ENCODE measurements at places on chromosomes 1 and 21.

DNA sequence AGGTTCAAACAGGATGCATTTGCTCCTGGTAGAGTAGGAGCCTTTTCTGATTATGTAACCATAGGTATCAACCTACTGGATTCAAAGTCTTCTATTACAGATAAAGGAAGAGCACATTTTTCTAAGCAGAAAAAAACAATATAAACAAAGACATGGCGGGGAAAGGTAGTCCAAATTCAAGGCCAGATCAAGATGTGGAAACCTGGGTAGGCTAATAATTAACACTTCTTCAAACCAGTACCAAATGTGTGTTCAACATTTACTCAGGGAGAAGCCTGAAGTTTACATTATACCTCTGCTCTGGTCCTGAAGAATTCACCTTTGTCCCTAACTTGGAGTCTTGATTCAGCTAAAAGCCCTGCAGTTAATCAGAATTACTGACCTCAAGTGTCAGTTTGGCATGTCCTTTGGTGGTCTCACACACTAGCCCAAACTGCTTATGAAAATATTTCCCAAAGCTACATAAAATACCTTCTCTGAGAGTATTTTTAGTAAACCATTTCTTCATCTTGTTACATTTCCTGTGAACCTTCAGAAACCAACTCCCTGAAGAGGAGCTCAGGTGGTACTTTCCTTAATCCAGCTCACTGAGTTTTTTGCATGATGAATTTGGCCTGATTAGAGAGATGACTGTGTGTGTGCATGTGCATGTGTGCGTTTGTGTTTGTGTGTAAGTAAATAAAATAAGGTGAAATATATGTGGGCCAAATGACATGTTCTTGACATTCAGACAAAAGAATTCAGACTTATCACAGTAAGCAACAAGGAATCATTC is 70.2 kb downstream of the TOR3A start:
- no peak for DNase-seq

DNA sequence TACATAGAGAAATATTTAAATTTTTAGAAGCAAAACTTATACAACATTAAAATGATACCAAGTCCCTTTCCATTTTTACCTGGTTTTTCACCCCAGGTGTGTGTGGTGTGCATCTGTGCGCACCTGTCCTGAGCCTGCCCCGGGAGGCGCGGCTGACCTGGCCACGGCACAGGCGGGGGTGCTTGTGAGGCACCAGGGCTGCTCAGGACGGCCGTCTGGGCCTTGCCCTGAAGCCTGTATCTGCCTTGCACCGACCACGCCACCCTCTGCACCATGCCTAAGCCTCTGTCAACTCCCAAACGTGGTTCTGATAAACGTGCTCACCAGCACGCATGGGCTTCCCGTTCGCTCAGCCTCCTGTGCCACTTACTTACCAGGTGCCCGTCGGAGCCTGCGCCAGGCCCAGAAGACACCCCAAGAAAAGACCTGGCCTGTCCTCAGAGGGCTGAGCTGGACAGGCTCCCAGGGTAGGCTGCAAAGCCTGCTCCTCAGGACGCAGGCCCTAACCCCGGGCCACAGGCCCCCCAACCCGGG is 20.9 kb downstream of the PANK4 start:
- DNase-seq: no peak

- no peak for DNase-seq
Measured at GRCh38 chr1:8059161-8059622, 33.1 kb upstream of the ERRFI1 start.

- no peak for DNase-seq
Measured at GRCh38 chr1:224594851-224595250, 21.3 kb upstream of the CNIH3 start.

DNA sequence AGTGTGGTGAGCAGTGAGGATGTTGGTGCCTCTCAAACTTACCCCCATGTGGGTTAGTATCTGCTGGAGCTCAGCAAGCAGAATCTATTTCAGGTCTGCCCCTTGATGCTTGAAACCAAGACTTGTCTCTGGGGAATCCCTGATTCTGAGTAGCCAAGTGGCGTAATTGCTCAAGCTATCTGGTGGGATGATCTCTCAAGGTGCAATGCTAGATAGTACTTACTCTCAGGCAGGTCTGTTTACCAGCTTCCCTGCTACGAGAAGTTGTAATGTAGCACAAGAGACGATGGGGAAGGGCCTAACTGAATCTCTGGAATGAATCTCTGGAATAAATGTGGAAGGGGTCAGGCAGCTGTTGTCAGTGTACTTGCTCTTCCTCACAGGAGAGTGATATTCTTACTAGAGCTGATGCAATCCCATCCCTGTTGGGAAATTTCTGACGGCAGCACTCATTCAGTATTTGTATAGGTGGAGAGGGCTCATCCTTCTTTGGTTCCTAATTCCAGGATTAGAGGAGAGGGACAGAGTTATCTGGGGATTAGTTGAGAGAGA is 65.4 kb downstream of the MACF1 start:
- DNase-seq: no peak

- DNase-seq: no peak
Measured at GRCh38 chr1:93448292-93448982, 519 bp downstream of the FNBP1L start.
